ENCODE measurements at places on chromosomes 3 and 15. TPM values are rescaled to one million over a fixed set of nuclear protein-coding genes. Genes with fewer than 3 reads are reported as not detected.

GRCh38 chr3:82364827-82365226 is 603.4 kb upstream of the GBE1 start:
- no peak for DNase-seq

CATSPER2 gene
- total RNA-seq: 5.0 TPM

DNA sequence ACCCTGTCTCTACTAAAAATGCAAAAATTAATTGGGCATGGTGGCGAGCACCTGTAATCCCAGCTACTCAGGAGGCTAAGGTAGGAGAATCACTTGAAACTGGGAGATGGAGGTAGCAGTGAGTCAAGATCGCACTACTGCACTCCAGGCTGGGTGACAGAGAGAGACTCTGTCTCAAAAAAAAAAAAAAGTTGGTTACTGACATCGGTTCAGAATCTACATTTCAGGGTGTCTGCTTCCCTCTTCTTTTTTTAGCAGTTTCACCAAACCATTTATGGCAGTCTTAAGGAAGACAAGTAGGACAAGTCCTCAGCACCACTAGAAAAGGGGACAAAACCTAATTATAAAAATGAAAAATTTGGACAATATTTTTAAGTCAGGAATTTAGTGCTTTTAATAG is 3.3 kb upstream of the USP4 start:
- no peak for DNase-seq

FOXL2NB gene
- total RNA-seq: not detected

DNA sequence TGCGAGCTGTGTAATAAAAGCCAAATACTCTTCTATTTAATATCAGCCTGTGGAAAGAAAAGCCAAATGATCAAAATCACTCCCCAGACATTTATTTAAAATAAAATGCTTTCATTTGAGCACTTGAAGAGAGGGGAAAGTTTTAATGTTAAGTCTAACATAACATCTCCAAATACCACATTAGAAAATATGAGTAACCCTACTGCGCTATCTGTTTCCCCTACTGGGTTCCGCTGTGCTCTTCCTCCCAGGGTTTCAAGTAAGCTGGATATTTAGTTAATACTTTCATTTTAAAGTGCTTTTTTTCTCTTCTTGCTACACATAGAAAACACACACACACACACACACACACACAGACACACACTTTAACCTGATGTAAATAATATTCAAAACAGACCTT is 6.7 kb upstream of the VGLL4 start:
- DNase-seq: no peak

GRCh38 chr3:37162501-37163245 is 11.7 kb downstream of the LRRFIP2 start:
- DNase-seq: no peak

DNA sequence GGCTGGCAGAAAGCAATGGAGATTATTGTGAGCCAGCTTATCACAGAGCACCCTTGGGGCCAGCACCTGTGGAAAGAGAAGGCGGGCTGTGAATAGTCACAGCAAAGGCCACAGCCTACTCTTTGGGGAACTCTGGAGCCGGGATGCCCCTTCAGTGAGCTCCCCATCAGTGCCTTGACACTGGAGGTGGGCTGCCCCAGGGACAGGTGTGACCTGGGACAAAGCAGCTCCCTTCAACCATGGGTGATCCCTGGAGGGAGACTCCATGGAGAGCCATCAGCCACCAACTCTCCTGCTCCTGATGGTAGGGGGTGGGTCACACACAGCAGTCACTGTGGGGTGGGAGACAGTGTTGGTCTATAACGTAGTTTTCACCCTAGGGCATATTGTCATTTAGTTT is 5.8 kb downstream of the TTC21A start:
- no peak for DNase-seq

GRCh38 chr15:78915341-78916087 is 29.3 kb downstream of the CTSH start:
- no peak for DNase-seq

GRCh38 chr3:116946376-116946775 is 236.8 kb downstream of the TUSC7 start:
- DNase-seq: no peak

LMAN1L gene
- total RNA-seq: not detected

CPN2 gene
- not detected for total RNA-seq

GADL1 gene
- not detected for total RNA-seq

GRCh38 chr3:39101022-39101689 is 6.3 kb downstream of the GORASP1 start:
- DNase-seq: peak; percentile 41

RTP4 gene
- total RNA-seq: 0.23 TPM

ACTRT3 gene
- total RNA-seq: 3.4 TPM

GRCh38 chr3:45670991-45671390 is 18.2 kb upstream of the SACM1L start:
- no peak for DNase-seq

SIDT1 gene
- 4.8 TPM for total RNA-seq

DNA sequence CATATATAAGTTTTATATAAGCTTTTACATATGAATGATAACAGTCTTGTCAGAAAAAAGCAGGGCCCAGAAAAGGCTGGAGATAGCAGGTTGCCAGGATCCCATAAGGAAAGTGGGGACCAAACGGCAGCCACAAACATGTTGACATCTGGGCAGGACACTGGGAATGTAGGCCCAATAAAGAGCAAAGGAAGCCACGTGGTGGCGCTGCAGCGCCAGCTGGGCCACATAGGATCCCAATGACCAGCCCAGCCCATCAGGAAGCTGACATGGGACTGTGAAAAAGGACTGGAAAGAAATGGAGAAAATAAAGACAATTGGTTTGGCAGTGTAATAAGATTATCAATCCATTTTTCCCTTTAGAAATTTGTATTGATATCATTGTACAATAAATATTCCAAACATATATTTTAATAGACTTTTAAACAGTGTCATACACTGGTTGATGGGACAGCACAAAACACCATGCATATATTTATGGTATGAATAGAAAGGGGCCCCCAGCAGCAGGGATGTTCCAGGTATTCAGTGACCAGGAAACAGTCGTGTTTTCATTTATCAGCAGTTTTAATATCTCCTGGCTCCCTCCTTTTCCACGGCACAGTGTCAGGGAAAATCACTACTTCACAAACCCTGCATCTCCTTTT is 89.0 kb upstream of the STRIT1 start:
- DNase-seq: peak; percentile 93

ZNF774 gene
- 2.5 TPM for total RNA-seq

ARPP21 gene
- not detected for total RNA-seq

DNA sequence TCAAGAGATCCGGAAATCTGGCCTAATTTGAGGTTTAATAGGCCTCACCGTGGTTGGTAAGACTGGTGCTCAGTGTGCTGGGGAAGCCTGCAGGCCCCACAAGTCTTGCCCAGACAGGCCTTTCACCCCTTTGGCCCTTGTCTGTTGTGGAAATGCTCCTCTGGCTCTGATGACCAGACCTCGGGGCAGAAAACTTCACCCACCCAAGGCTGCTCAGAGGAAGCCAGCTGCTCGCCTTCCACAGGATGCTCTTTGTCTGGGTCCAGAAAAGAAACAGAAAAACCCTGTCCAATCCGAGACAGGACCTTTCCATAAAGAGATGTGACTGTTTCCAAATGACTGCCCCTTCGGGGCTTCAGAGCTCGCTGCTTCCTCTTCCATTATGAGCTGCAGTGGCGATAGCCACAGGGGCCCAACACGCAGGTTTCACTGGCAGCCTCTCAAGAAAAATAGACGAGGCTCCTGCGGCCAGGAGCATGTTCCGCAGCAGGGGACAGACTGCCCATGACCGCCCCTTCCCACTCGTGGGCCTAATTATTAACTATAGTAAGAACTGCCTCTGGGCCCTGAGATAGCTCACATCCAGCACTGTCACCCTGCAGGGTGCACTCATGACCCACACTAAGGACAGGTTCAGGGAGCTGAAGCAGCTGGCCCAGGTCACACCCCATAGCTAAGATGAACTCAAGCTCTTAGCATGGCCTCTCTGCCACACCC is 6.8 kb upstream of the SNX22 start:
- DNase-seq: no peak

SERINC4 gene
- not detected for total RNA-seq

- no peak for DNase-seq
Observed at GRCh38 chr3:10517627-10518026, 12.2 kb upstream of the ATP2B2 start.

DNA sequence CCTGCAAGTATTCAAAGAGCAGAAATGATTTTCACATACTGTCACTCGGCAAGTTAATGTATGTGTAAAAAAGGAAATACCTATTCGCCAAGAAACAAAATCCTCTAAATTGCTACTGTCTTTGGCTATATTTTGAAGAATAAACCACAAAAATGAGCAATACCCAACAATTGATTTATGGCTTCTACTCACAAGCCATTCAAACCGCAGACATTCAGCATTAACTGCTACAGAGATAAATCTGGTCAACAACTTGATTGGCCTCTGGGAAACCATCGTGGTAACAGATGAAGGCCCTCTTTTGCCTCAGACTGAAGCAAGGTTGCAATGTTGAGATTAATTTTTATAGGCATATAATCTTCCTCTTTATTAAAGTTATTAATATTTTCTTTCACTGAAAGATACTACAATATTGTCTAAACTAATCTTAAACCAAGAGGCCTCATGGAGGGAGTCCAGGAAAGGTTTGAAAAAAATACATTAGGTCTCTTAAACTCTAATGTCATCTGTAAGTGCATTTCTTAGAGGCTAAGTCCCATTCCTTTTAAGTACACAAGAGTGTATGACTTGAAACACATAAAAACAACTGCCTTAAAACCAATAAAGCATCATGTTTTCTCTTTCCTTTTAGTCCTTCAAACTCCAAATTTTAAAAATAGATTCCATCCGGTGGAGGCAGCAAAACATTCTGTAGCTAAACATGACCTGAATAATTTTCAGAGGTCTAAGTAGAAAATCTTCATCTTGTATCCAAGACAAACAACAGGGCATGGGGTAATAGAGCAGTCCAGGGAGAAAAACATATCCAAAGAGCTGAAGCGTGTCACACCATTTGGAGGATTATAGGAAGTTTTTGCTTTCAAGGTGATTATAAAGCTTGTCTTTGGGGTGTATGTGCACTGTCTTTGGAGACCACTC is 162.4 kb upstream of the TGFBR2 start:
- no peak for DNase-seq

- peak; percentile 76 for DNase-seq
Observed at GRCh38 chr15:70605606-70606410, 157.6 kb downstream of the UACA start.

DNA sequence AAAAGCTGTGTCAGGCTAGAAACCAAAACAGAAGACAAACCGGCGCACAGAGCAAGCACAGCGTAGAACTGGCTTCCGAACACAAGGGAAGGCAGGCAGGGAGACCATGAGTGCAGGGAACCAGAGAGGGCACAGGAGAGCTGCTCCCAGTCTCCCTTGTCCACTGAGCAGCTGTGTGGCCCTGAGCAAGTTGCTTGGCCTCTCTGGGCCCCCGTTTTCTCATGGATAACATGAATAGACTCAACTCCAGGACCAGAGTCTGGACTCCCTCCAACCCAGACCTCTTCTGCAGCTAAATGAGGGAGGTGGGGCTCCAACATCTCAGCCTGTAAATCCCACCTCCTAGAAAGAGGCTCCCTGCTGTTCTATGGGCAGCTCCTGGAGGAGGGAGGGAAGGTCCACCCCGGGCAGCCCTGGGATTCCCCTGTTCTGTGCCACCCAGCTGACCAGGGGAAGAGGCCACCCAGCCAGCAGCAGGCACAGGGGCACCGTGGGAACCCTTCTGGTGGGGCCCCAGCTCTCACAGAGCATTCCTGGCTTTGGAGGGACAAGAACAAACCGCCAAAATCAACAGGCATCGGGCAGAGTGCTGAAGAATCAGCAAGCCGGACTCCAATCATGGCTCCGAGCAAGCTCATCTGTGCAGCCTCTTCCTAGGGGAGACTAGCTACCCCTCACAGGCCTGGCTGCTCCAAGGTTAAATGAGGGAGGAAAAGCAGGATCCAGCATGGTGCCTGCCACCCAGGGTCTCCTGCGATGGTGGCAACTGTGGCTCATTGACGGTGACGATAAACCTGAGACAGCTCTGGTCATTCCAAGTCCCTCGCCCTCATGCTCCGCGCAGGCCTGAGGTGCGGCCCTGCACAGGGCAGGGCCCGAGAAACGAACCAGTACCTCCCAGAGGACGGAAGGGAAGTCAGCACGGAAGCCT is 15.1 kb downstream of the XXYLT1 start:
- DNase-seq: no peak

GRCh38 chr15:40352281-40352901 is 1.6 kb downstream of the PHGR1 start:
- no peak for DNase-seq

DNA sequence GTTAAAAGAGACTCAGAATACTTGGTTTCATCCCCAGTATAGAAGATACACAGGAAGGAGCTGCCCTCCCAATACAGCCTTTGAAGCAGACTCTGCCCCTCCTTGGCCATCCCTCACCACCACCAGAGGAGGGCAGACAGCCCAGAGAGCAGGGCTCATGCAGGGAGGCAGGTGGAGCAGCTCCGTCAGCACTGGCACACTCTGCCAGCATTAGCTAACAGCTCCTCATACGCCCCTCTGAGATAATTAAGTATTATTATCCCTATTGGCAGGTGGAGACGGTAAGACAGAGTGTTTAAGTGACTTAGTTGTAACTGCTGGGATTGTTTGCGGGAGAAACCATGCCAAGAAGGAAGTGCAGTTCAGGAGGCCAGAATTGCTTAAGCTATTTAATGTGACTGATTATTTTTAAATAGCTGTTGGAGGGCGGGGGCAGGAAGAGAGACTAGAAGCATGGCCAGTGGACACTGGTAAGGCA is 434.0 kb downstream of the EPHB1 start:
- DNase-seq: peak; percentile 6

NPAP1 gene
- not detected for total RNA-seq

- DNase-seq: no peak
Observed at GRCh38 chr15:72189250-72189902, 8.2 kb downstream of the GRAMD2A start.

BCL2A1 gene
- not detected for total RNA-seq

- DNase-seq: no peak
Observed at GRCh38 chr15:89389841-89390603, 55.4 kb upstream of the POLG start.

GRCh38 chr3:195039180-195039843 is 231.6 kb downstream of the XXYLT1 start:
- DNase-seq: no peak

GRCh38 chr3:185912512-185912911 is 25.3 kb downstream of the TRA2B start:
- no peak for DNase-seq

GRCh38 chr3:71532639-71533395 is 50.7 kb downstream of the FOXP1 start:
- DNase-seq: peak; percentile 57

DNA sequence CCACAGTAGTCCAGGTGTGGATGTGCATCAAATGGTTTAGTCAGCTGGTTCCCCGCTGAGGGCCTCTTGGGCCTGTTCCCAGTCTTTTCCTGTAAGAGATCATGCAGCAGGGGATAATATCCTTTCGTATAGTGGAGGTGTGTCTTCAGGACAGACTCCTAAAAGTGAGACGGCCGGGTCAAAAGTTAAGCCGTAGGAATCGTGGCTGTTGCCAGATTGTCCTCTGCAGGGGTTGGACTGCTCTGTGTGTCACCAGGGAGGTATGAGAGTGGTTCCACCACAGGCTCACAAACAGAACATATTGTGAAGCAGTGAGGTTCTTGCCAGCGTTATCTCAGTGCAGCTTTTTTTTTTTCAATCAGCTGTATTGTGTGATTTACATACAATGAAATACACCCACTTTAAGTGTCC is 95.0 kb downstream of the VGLL4 start:
- DNase-seq: no peak
